ENCODE measurements at places on chromosomes 1 and 21.

DNA sequence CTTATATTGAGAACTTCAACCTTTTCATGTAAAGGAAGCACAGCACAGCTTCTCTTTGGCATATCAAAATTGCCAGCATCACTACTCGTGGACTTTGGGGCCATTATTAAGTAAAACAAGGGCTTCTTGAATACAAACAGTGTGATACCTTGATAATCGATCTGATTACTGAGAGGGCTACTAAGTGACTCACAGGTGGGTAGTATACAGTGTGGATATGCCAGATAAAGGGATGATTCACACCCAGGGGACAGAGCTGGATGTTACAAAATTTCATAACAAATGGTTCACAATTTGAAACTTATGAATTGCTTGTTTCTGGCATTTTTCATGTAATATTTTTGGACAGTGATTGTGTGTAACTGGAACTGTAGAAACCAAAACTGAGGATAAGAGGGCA is 15.4 kb downstream of the HDAC1 start:
- DNase-seq = no peak

GRCh38 chr1:243712941-243713340 is 137.1 kb downstream of the AKT3 start:
- no peak for DNase-seq

GRCh38 chr1:37697090-37697489 is 4.8 kb downstream of the CDCA8 start:
- DNase-seq = no peak

GRCh38 chr1:47323599-47324031 is 9.7 kb upstream of the STIL start:
- no peak for DNase-seq

DNA sequence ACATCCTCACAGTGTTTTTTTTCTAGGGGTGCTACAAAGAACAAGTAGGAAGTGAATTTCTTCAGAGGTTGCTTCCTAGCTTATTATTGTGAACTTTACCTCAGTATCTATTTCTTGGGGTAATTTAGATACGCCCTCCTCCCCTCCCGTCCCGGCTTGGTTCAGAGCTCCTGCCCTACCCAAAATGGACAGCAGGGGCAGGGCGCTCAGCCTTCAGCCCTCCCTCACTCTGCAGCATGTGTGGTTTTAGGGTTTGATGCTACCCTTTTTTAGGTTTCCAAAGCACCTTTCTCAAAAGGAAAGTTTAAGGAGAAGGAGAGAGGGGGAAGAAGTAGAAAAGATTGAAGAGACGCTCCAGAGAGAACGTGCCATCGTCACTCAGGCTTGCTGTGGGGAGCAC is 16.9 kb upstream of the POGK start:
- no peak for DNase-seq

GRCh38 chr1:34845131-34845901 is 14.2 kb downstream of the SMIM12 start:
- DNase-seq = no peak

DNA sequence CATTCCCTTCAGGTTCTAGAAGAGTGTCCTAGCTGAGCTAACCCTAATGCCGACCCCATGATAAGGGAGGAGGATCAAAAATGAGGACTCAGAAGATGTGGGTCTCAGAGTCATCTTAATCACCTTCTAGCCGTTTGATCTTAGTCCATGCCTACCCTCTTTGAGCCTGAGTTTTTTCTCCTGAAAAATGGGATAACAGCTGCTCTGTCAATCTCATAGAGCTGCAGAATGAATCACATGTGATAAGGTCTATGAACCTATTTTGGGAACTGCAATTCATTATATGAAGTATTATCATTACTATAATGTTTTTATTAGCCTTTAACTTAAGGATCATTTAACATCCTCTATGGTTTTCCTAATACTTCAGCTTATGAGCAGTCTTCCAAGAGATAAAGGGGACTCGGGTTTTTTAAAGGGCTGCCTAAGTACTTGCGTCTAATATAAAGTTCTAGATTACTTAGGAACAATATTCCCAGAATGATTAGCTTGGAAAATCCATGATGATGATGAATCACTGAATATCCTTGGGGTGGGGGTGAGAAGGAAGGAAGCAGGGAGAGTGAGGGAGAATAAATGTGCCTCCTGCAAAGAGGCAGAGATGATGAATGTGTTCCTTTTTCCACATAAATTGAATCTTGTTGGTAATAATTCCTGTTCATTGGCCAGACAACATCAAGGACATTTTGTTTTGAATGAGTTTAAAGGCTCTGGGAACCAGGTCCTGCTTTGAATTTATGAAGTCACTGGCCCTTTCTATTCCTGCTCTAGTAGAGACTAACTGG is 66.8 kb downstream of the COLGALT2 start:
- DNase-seq = no peak

DNA sequence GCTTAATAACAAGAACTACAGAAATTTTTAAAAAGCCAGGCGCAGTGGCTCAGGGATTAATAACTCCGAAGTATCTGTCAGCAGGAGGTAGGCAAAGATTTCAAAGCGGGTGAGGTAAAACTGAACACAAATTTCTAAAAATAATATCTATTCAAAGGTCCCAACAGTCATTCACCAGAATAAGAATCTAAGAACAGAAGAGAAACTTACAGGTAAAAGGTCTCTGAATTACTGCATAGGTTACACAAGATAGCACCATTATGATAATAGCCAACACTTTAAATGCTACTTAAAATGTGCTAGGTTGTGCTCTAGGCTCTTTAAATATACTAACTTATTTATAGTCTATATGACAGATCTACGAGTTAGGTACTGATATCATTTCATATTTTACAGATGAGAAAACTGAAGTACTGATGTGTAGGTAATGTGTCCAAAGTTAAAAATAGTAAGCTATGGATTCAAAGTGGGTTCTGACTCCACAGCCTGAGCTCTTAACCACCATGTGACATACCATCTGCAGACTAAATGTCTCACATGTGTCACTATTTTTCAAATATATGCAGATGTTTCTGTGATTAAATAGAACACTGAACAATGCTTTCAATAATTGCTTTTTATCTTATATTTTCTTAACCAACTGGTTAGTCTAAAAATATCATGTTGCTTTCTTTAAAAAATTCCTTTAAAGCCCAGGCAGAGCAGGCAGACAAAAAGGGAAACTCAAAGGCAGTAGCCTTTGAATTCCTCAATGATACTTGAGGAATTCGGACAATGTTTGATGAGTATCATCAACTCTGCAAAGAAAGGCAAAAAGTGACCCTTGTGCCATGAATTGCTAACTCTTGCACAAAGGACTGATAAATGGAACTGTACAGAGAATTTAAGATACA is 80.5 kb upstream of the TTC39A start:
- no peak for DNase-seq

- no peak for DNase-seq
These were observed 13.2 kb upstream of the POU3F1 start for GRCh38 chr1:38059635-38060250.

DNA sequence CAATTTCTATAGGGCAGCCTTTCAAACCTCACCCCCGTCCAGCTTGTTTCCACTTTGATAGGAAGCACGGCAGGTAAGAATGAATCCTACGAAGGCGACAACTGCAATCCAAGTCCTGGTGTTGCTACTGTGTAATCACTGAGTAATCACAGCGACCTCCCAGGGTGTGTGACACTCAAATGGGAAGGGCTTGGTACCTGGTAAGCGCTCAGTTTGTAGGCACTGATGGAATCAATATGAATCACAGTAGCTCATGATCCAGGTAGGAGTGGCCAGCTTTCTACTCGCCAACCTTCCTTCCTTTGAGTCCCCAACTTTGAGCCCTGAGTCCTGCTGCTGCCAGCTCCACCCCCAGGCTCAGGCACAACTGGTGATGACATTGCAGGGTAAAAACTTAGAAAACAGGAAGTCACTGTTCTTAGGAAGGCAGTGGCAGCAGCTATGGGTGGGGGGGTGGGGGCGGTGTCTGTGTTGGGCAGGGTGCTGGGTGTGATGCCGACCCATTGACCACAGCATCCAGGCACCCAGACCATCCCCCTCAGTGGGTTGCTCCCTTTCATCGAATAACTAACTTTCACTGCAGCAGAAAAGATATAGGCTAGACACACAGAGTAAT is 70.7 kb downstream of the CD247 start:
- no peak for DNase-seq

GRCh38 chr1:16119926-16120325 is 35.9 kb downstream of the EPHA2 start:
- DNase-seq = no peak

- no peak for DNase-seq
These were observed 531 bp downstream of the SNIP1 start for GRCh38 chr1:37553598-37553926.

DNA sequence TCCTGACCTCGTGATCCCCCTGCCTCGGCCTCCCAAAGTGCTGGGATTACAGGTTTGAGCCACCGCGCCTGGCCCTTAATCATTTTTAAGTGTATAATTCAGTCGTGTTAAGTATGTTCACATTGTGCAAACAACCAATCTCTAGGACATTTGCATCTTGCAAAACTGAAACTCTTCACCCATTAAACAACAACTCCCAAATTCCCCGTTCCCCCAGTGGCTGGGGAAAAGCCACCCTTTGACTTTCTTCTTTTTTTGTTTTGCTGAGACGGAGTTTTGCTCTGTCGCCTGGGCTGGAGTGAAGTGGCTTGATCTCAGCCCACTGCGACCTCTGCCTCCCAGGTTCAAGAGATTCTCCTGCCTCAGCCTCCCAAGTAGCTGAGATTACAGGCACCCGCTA is 6.5 kb upstream of the THEMIS2 start:
- no peak for DNase-seq

DNA sequence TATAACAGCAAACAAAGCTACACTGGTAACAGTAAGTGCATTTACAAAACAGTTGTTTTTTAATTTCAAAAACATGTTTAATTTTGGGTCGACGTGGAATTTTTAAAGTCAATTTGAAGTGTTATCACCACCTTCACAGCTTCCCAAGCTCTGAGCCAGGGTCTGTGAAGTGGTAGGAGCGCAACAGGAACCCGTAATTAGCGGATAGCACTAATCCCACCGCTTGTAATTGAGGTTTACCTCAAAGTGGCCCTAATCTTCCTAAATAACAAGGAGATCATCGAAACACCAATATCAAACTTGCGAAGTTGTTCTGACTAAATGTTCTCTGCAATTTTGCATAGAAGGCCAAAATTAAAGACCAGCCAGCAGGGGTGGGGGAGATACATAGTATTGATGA is 18.8 kb downstream of the LBR start:
- DNase-seq = no peak

GRCh38 chr1:160549665-160550006 is 26.6 kb upstream of the SLAMF6 start:
- DNase-seq = no peak

GRCh38 chr1:174939775-174940545 is 59.8 kb upstream of the CACYBP start:
- DNase-seq = no peak

- no peak for DNase-seq
These were observed 5.7 kb upstream of the GNL2 start for GRCh38 chr1:37601441-37601840.

GRCh38 chr1:243501002-243501401 is 245.2 kb downstream of the SDCCAG8 start:
- DNase-seq = no peak

DNA sequence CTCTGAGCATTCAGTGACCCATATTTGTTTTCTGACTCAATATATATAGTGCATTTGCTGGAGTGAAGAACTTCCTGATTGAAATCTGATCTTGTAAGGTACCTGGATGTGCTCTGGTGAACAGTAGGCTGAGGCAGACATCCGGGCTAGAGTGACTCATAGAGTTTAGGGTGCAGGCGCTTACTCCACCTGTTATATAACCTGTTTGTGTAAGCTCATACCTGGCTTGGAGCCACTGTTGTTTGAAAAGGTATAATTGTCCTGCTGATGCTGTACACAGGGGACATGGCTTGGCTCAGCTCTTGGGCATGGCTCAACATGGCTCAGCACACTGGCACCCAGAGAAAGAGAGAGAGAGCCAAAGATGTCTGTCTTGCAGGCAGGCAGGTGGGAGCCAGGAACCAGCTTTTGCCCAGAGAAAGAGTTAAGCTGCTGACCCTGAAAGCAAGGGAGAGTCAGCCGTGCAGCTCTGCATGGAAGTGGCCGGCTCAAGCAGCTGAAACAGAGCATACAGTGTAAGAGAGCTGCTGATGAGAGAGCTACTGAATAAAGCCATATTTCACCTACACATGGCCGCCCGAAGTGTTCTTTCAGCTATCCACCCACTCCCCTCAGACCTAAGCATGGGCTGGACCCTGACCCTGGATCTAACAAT is 43.2 kb downstream of the GJA5 start:
- DNase-seq = no peak

- peak; percentile 71 for DNase-seq
These were observed 648 bp upstream of the ADAR start for GRCh38 chr1:154608397-154609270.

- DNase-seq = no peak
These were observed 9.7 kb downstream of the LPAR3 start for GRCh38 chr1:84883286-84883685.

- DNase-seq = no peak
These were observed 3.7 kb downstream of the HSD11B1 start for GRCh38 chr1:209708297-209708696.

GRCh38 chr1:92964998-92965397 is 3.7 kb upstream of the DIPK1A start:
- no peak for DNase-seq

DNA sequence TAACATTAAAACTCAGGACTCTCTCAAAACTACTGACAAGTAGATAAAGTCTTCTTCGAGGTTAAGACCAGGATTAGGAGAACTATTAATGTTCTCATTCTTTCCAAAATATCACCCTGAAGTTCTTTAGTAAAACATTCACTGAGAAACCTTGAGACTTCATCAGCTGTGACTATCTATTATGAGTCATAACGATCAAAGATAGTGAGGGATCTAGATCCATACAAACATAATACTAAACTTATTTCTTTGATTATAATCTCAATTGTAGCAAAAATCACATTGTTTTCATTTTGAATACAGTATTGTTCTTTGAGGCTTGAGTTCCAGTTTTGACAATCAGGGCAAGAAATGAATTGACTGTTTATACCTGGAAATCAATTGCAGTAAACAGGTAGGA is 11.1 kb downstream of the PYHIN1 start:
- DNase-seq = no peak

- DNase-seq = no peak
These were observed 14.9 kb downstream of the SLC9A1 start for GRCh38 chr1:27139980-27140379.

DNA sequence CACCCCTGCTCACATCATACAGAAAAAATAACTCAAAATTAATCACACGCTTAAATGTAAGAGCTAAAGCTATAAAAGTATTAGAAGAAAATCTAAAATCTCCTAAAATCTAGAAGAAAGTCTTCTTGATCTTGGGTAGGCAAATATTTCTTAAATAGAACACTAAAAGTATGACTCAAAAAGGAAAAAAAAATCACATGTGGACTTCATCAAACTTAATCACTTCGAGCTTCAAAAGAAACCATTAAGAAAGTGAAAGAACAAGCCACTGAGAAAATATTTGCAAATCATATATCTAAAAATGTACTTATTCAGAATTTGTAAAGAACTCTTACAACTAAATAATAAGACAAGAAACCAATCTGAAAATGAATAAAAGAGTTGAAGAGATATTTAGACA is 32.7 kb downstream of the LRRC52 start:
- DNase-seq = no peak

- DNase-seq = no peak
These were observed 771.1 kb upstream of the ADGRL4 start for GRCh38 chr1:79777481-79778219.

- DNase-seq = no peak
These were observed 11.7 kb downstream of the SEMA4A start for GRCh38 chr1:156165083-156165482.
